8988T (cell line): ENCODE measurements at places on chromosomes 4 and X.

DNA sequence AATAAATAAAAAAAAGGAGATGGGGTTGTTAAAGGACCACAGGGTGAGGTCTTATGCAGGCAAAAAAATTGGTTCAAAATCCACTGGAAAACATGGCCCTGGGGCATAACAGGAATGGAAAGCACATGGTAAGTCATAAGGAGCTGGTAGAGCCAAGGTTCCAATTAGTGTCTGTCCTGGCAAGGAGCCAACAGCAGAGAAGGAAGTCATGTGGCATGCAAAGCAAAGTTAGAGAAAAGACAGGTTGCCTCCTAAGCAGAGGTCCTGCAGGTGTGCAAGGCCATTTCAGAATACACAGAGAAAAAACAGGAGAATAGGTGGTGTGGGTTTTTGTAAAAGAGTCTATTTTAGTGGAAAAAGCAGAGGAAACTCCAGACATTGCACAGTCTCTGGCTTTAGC lies 1881.7 kb downstream of the ARAP2 start:
- no peak for DNase-seq

- DNase-seq = no peak
These were observed 133.3 kb downstream of the COL25A1 start for GRCh38 chr4:109169170-109169569.

- DNase-seq = no peak
These were observed 77.5 kb upstream of the ENPP6 start for GRCh38 chr4:184295206-184295605.

GRCh38 chr4:106809076-106809475 lies 227.0 kb downstream of the DKK2 start:
- no peak for DNase-seq

DNA sequence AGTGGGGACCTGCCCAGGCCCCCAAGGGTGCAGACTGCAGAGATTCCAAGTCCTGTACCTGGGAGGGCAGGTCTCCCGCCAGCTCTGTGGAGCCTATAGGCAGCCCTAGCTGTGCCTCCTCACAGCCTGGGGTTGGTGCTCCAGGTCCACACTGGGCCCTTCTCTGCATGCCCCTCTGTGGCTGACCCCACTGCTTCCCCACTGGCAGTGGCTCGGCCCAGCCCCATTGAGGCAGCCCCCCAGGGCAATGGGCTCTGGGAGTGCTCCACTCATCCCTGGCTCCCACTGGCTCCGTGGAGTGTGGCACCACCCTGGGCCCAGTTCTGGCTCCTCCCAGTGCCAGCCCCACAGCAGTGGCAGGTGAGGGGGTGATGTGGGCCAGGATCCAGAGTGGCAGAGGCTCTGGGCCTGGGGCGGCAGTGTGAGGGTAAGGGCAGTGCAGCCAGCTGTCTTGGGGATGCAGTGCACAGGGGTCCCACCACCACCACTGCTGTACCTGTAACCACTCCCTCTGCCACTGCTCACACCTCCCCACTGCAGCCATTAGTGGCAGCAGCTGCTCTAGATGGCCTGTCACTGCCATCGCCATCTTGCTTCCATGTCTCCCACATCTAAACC lies 312.2 kb downstream of the GPM6A start:
- DNase-seq = no peak

- no peak for DNase-seq
These were observed 10.4 kb upstream of the MSX1 start for GRCh38 chr4:4849106-4849505.

- no peak for DNase-seq
These were observed 74.2 kb downstream of the CLDN34 start for GRCh38 chrX:10041383-10041782.

DNA sequence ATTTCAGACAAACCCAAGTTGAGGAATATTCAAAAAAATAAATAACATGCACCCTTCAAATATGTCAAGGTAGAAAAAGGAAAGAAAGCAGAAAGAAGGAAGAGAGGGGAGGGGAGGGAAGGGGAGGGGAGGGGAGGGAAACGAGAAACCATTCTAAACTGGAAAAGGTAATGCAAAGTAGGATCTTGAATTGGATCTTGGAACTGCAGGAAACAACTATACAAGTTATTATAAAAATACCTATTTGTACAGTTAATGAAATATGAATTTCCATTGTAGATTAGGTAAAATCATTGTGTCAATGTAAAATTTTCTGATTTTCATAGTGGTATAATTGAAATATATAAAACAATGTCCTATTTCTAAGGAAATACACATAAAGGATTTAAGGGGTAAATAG lies 668.4 kb downstream of the FAT4 start:
- DNase-seq = no peak

DNA sequence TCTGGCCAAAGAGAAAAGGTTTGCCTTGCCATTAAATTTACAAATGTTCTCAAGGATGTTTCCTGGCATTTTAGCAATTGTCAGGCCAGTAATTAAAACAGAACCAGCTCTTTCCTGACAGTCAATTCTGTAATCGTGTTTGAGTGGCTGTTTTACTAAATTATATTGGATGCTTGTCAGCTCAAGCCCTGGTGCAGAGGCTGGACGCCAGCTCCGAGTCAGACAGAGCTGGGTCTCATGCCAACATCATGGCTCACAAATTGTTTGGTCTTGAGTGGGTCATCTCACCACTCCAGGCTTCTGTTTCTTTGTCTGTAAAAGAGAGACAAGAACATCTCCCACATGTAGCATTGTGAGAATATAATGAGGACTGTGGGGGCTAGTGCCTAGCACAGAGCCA lies 190.3 kb upstream of the PSAPL1 start:
- DNase-seq = no peak

- no peak for DNase-seq
These were observed 212.7 kb downstream of the SHOX start for GRCh38 chrX:843306-843705.

DNA sequence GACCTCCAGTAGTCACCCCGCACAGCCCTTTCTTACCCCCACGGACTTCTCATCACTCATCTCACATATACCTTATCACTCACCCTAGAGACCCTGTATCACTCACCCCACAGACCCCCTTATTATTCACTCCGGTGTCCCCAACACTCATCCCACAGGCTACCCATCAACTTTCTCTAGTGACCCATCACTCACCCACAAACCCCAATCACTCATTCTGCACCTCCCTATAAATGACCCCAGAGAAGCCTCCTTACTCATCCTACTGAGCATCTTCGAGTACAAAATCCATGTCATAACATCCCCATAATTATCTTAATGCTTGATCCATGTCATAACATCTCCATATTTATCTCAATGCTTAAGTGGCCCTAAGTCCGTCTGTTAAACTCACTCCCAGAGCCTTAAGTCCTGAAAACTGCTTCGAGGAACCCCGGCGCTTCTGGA lies 934 bp downstream of the ZNF41 start:
- no peak for DNase-seq

- DNase-seq = no peak
These were observed 592.0 kb upstream of the GALNTL6 start for GRCh38 chr4:171221181-171221580.

DNA sequence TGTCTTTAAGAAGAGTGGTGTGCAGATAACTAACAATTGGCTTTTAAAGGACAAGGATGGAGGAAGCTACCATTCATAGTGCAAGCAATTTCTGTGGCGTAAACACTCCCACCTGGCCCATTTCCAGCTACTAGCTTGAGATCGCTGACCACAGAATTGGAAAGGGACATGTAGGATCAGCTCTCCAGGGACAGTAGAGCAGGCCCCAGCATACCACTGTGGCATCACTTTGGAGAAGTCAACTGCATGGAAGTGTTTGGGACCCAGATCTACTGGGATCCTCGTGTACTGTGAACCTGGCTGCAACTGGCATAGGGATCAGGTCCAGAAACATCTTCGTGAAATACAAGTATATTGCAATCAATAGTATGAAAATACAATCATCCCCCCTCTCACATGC lies 515.0 kb downstream of the INPP4B start:
- DNase-seq = no peak

DNA sequence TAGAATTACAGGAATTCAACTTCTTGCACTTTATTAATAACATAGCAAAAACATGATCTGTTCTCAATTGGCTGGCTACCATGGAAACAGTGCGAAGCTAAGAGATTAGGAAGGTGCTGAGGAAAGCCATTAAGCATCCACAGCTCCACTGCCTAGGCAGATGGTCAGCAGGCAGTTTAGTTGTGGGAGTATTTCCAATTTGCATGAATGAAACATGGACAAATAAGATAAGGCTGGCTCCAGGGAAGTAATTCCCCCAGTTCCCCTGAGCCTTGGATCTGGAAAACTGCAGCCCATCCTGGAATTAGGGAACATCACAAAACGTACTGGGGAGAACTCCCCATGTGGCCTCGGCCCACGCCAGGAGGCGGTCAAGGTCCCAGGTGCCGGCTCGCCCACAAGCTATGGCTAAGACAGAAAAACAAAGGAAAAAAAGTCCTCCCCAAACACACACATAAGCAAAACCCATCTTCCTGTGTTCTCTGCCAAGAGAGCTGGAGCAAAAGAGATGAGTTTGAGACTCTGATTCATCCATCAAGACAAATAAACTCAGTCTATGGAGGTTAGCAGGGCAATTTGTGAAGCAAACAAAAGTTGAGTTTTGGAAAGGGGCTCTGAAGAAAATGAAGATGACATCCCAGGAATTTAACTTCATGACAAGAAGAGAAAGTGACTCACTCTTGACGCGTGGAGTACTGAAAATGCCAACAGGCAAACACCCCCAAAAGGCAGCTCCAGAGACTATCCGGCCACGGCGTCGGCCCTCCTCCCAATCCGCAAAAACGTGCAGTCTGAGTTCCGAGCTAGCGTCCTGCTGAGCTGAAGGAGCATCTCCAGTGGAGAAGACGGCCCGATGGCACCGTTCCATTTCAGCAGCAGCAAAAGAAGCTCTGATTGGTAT lies 45.1 kb downstream of the IGFBP7 start:
- DNase-seq = no peak

- no peak for DNase-seq
These were observed 43.3 kb upstream of the ADAM29 start for GRCh38 chr4:174874898-174875297.

GRCh38 chrX:21666252-21666651 lies 8.1 kb upstream of the KLHL34 start:
- no peak for DNase-seq

- no peak for DNase-seq
These were observed 37.4 kb downstream of the DAPP1 start for GRCh38 chr4:99853999-99854398.

- no peak for DNase-seq
These were observed 336.6 kb upstream of the MAD2L1 start for GRCh38 chr4:120403296-120403695.

- no peak for DNase-seq
These were observed 1544.1 kb upstream of the ADGRL3 start for GRCh38 chr4:59655996-59656395.

DNA sequence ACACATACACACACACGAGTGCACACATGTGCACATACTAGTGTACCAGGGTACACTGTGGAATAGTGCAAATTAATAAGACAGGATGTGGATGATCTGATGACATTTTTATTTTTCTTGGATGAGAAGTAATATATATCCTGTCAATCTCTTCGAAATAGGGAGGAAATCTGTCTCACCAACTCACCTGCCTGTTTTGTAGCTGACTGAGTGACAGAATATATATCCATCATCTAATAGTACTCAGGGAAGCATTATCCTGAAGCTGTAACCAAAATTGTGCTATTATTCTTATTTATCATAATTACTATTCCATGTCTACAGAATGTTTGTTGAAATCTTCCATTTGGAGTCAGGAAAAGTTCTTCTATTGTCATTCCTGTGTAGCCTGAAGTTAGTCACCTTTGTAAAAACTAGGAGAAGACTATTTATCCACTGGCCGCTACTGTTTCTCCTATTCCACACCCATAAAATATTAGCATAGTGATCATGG lies 888.0 kb downstream of the TRAM1L1 start:
- no peak for DNase-seq

GRCh38 chrX:63581398-63581797 lies 203.6 kb downstream of the ARHGEF9 start:
- no peak for DNase-seq

- DNase-seq = no peak
These were observed 365.2 kb downstream of the PRDM5 start for GRCh38 chr4:120557372-120557771.

DNA sequence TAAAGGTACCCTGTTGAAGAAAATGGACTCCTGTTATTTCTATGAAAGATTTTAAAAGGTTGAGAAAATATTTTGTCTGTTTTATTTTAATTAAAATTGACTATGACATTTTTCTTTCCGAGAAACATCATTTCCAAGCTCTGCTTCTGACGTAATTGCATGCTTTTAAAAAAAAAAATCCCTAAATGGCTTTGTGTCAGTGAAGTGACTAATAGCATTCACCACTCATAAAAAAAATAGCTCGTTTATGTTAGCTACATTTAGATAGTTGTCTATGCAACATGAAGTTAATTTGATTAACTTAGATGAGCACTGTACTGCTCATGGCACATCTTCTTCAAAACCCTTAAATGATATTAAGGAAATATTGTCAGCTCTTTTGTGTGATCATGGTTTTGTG lies 105.1 kb upstream of the KLHL13 start:
- DNase-seq = no peak

- DNase-seq = no peak
These were observed 101.5 kb upstream of the UGT8 start for GRCh38 chr4:114497116-114497515.

GRCh38 chrX:154039577-154039976 lies 19.9 kb upstream of the IRAK1 start:
- DNase-seq = no peak

- DNase-seq = no peak
These were observed 132.2 kb downstream of the NKX6-1 start for GRCh38 chr4:84366907-84367306.

DNA sequence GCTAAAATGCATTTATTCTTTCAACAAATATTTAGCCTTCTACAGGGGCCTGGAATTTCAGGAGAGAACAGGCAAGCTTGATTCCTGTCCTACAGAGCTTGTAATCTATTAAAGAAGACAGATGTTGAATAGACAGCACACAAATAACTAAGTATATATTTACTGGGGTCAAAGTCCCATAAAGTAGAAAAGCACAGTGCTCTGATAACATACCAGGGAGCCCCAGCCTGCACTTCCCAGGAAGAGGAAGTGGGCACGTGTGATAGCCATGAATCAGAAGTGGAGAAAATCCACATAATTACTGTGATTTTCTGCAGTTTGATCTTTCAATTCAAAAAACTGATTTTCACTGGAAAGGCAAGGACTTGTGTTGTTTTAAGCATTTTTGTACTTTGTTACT lies 129.1 kb downstream of the EGF start:
- no peak for DNase-seq

DNA sequence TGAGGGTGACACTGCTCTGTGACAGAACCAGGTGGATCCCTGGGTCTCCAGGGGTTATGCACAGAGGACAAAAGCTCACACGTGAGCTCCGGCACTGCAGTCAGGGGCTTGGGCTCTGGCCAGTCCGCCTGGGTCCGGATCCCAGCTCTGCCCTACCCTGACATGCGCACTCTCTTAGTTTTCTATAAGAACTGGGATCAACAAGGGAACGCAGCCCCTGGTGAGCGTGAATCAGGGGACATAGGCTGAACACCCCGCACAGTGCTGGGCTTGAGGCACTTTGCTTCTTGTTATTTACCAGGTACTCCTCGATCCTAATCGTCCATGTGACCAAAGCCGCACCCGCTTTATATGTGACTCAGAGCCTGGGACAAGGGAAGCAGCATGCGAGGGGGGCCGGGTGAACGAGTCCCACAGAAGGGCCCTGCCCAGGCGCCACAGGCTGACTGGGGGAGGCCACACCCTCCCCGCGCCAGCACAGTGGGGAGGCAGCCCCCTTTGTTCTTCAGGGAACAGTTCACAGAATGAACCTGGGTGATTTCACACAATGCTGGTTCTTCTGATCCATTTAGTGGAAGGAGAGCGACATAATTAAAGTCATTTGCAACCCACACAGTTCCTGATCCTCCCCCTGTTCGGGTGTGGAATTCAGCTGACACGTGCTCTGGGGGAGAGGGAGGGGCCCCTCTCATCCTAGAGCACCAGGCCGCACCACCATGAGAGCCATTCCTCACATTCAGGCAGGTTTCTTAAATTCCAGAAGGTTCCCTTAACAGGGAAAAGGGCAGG lies 55.5 kb downstream of the WFS1 start:
- DNase-seq = no peak
